Activated CD4-positive, alpha-beta T cell treated with anti-CD3 and anti-CD28 coated beads, Interleukin-2, amount 10 ng/mL, durations not matched to agents 24 days and 14 days (primary cell): ENCODE measurements at places on chromosomes 2 and 18. TPM values are rescaled to one million over a fixed set of nuclear protein-coding genes. Genes with fewer than 3 reads are reported as not detected.

GRCh38 chr2:74819702-74820101 is 14.2 kb upstream of the HK2 start:
- DNase-seq, result no peak

DNA sequence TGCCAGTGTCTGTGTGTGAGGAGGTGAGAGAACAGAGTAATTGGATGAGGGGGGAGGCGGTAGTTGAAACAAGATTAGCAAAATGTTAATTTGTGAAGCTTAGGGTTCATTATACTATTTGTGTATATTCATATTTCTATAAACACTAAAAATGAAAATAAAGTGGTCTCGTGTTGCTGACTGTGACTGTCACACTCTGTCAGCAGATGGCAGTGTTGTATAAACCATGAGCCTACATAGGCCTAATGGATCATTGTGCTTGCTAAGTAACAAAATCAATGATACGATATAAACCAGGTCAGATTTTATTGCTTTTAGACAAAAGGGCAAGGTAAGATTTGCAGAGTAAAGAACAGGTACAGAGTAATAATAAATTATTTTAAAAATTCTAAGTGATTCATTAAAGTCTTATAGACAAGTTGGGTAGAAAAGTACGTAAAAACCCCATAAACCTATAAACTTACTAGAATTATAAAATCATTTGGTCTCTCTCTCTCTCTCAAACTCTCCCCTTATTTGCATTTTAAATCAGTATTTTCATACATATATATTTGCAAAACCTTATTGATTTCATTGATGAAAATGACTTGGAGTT is 182.7 kb downstream of the RPIA start:
- peak; percentile 86 for DNase-seq

DNA sequence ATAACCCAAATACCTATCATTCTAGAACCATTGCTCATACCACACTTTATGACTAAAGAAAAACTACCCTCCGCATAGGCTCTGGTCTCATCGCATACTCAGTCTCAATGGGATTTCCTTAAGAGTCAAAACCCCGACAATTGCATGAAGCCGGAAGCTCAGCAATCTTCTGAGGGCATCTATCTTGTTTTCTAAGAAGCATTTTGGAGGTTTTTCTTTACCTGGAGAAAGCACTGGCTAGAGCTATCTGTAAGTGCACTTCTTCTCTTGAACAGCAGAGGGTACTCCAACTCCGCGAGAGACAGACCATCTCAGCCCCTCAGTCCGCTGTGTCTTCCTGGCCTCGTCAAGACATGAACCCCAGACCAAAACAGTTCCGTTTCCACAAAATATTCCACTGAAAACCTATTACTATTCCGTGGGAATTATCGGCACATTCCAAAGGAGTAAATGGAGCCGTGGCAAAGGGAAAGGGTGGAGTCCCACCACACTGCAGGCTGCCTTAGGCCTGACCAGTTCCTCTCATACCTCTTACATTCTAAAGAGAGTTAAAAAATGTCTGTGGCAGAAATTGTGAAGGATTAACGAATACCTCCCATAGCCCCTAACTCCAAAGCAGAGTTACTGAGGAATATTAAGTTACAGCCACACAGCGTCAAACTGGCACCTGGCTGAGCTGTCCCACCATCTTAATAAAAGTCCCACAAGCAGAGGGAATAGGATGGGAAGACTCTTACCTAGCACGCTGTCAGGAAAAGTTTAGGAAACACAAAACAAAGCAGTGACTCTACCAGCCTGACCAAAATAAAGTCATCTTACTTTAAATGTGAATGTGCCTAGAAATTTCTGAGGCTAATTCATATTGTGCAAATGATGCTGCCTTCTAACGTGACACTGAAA is 325.6 kb upstream of the VRK2 start:
- peak; percentile 72 for DNase-seq

DNA sequence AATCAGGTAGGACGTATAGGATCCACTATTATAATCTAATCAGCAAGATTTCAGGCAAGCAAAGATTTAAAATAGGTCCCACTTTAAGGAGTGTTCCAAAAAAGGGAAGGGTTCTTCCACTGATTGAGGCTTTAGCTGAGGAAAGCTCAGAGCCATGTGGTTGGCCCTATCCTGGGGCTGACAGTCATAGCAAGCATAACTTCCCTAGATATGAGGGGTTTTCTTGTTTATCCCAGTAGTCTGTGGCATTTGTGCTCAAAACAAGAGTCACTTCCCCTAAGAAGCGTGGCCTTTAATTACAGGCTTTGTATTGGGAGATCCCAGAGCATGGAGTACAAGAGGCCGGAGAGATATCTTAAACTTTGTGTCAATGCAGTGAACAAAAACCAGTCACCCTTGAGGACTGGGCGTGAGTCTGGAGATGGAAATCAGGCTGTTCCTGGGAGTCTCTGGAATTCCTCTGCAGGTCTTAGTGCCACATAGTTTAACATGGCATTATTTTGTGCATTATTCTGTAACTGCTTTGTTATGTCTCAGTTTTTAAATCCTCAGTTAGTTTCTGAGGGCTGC is 136.9 kb upstream of the FBXO11 start:
- DNase-seq, result peak; percentile 23

The ATOH8 gene
- 0.19 TPM in 1 of 2 replicates, not detected in the other for total RNA-seq

The SCN2A gene
- not detected in 2 replicates for total RNA-seq

DNA sequence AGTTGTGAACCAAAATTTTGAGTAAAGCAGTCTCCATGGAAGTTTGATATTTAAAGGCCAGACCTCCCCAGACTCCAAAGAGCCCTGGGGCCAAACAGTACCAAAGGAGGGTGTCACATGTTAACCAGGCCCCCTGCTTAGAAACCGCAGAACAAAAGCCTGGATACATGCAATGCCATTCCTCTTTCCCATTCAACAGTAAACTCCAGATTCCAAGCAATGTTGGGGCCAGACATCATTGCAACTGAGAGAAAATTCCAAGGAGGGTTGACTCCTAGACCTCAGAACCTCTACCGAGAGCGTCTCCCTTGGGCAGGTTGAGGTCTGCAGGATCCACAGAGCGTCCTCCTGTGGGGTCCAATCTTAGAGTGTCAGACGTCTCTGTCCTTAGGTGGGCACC is 404.4 kb upstream of the SYT4 start:
- no peak for DNase-seq

DNA sequence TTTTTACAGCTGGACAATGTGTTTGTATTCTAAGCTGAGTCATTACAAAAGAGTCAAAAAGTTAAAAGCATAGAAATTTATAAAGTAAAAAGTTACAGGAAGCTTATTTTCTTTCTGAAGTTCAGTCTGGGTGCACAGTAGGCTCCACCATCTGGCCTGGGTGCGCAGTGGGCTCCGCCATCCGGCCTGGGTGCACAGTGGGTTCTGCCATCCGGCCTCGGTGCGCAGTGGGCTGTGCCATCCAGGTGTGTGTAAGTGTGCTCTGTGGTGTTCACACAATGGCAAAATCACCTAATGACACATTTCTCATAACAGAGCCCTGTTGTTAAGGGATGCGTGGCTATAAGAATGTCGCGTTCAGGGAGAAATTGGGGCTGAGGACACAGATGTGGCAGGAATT is 195.5 kb downstream of the ANKRD30B start:
- no peak for DNase-seq

- DNase-seq, result no peak
These were observed 16.7 kb downstream of the LANCL1 start for GRCh38 chr2:210459880-210460279.

The GLI2 gene
- 0.09 and 0.14 TPM in 2 replicates for total RNA-seq

The EMILIN2 gene
- 32.4 and 35.5 TPM in 2 replicates for total RNA-seq

GRCh38 chr2:52445686-52446085 is 1321.9 kb upstream of the CHAC2 start:
- DNase-seq, result no peak

GRCh38 chr18:69947361-69948133 is at the start of gene CD226:
TSS of gene CD226 (minus strand) at chr18:69947873. CDS start at chr18:69947406, 467 bp downstream.
- peak; percentile 85 for DNase-seq

DNA sequence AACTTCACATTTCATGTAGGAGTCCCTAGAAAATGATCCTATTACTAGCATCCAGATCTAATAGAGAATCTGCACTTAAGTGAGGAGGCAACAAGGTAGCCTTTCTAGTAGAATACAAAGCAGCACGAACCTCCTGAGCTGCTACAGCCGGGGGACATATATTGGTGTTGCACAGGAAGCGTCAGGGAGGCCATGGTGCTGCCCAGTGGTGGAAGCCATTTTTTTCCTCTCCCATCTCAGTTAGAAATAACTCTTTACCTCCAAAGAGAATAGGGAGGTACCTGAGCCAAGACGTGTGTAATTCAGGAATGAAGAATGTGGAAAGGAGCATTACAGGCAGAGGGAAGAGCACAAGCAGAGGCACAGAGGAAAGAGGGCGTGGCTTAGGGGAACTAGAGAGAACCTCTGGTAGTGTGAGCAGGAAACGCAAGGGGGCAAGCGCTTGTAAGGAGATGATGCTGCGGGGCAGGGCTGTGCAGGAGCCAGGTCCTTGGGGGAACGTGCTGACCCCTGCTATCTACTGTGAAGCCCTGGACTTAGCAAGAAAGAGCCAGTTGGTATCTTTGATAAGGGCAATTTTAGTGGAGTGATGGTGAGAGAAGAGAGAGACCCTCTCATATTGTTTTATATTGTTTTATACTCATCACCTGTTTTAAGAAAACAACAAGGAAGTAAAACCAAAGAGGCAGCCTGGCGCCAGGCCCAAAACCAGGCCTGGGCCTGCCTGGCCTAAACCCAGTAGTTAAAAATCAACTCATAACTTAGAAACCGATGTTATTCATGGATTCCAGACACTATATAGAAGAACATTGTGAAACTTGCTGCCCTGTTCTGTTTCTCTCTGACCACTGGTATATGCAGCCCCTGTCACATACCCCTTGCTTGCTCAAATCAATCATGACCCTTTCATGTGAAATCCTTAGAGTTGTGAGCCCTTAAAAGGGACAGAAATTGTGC is 50.0 kb upstream of the TTC39C start:
- peak; percentile 77 for DNase-seq

DNA sequence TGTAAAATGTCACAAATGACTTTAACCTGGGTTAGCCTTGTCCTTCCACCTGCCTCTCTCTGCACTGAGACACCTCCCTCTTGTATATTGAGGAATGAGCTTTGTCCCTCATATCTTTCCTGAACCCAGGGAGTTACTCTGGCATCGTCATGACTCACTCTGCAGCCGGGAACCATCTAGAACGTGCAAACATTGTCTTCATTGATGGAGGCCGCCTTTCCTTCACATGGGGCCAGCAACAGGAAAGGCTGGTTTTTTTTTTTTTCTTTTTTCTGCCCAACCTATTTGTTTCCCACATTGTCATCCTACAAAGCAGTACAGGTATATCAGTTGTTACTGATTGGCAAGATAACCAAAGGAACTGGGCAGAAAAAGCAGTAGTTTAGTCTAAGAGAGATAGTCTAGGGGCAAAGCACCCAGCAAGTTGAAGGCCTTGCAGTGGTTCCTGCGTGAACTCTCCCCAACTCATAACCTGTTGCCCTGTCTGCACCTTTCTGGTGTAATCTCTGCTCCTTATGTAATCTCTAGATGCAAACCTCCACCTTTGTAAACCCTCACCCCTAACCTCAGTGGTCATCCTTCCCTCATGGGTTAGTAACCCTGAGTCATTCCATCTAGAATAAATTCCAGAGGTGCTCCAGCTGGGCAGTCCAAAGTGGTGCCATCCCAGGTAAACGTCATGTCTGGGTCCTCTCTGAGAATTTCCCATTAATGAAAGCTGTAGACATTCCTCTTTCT is 38.3 kb downstream of the SLC40A1 start:
- no peak for DNase-seq

DNA sequence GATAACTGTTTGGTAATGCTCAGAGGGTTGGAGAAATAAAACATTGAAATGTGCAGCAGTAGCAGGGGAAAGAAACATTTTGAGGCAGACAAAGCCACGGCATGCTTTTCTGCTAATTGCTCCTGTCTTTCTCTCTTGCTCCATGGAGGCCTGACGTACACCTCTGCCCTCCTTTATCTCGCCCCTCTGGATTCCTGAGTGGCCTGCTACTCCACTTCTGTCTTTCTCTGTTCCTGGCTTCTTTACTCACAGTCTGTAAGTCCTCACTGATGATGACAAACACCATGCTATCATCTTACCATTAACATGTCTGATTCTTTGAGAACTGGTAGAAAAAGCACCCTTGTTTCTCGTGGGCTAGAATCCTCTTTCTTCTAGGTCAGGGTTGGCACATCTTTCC is 392.9 kb downstream of the MEIS1 start:
- no peak for DNase-seq

The GMCL1 gene
- 25.9 and 28.0 TPM in 2 replicates for total RNA-seq

- no peak for DNase-seq
These were observed 254.1 kb upstream of the SYT4 start for GRCh38 chr18:43531438-43531837.

DNA sequence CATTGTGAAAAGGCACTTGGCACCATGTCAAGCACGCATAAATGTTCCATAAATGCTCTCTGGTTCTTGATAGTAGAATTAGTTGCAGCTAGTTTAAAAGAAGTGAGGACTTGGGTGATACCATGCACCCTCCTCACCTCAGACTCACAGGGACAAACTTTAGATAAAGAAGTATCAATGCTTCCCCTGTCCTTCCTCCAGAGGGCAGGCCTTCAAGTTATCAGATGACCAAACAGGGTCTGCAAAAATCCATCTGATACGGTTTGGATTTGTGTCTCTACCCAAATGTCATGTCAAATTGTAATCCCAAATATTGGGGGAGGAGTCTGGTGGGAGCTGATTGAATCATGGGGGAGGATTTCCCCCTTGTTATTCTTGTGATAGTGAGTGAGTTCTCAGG is 54.1 kb downstream of the C1QL2 start:
- no peak for DNase-seq

GRCh38 chr18:12092398-12093229 is 1.0 kb upstream of the ANKRD62 start:
- no peak for DNase-seq

GRCh38 chr2:46394649-46395510 is 84.5 kb upstream of the TMEM247 start:
- no peak for DNase-seq

GRCh38 chr2:11764359-11764758 is 17.9 kb downstream of the LPIN1 start:
- no peak for DNase-seq

The SLC30A3 gene
- total RNA-seq, result 1.4 and 2.2 TPM in 2 replicates

The IL37 gene
- total RNA-seq, result not detected in 2 replicates

The TSN gene
- 72.6 and 76.5 TPM in 2 replicates for total RNA-seq

The HOXD8 gene
- total RNA-seq, result not detected in 2 replicates

GRCh38 chr2:27024188-27024587 is 8.6 kb upstream of the TMEM214 start:
- no peak for DNase-seq
